ENCODE measurements at places on chromosomes 3 and 15.

DNA sequence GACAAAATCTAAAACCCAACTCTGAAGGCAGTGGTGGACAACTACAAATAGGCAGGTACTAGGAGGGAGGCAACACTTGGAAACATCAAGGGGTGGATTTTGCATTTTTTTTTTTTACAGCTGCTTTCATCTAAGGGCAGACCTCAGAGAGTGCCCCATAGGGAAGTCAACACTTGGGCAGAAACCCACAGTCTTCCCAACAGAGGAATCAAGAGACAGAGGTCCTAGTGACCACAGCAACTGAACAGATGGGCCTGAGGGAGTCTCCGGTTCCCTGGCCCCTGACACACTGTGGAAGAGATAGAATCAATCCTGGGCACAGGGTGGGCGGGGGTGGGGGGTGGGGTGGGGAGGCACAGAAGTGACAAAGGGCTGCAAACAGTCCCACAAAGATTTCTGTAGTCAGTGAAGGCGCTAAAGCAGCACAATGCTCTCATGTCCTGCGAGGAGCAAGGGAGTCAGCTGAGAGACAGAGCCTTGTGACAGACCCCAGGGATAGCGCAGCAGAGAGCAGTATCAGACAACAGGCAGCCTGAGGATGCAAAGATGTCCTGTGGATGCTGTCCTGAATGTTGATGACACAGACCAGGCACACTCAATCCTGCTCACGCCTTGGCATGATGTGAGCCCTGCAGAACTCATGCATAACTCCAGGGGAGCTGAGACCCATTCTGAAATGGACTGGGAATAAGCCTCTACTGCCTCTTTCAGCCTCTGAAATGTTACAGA lies 6.9 kb upstream of the RFTN1 start:
- DNase-seq: no peak

GRCh38 chr3:187792521-187792920 lies 47.3 kb upstream of the BCL6 start:
- DNase-seq: no peak

- DNase-seq: no peak
These were observed 36.0 kb upstream of the ZMAT3 start for GRCh38 chr3:179107617-179108016.

DNA sequence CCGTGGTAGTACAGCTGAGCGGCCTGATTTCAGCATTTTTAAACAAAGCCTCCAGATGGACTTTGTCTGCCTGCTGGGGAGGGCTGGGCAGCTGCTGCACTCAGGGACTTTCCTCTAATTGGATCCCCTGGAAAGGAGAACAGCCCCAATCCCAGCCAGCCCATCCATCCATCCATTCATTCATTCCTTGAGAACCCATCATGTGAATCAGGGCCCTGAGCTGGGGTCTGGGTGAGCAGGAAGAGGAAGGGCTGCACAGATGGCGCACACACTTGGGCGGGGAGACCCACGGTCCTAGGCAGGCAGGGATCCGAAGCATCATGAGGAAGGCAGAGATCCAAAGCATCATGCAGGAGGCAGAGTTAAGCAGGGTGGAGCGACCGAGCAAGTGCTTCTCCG lies 45.7 kb downstream of the TPRA1 start:
- no peak for DNase-seq

DNA sequence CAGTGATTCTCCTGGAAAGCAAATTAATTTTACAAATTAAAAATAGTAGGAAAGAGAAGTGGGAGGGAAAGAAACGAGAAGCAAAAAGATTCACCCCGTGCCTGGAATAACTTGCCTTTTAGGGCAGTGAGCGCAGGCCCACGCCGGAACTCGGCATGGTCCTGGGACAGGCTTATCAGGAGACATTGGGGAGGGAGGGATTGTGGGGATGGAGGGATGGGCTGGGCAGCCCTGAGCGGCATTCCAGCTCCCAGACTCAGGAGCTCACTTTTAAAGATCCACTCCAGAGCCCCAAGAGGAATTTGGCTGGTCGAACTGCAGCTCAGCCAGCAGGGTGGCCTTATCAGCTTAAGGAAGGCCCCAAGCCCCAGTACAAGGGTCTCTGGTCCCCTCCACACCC lies 117.9 kb downstream of the ADCY5 start:
- DNase-seq: no peak

- DNase-seq: no peak
These were observed 8.3 kb downstream of the TADA3 start for GRCh38 chr3:9783954-9784353.

DNA sequence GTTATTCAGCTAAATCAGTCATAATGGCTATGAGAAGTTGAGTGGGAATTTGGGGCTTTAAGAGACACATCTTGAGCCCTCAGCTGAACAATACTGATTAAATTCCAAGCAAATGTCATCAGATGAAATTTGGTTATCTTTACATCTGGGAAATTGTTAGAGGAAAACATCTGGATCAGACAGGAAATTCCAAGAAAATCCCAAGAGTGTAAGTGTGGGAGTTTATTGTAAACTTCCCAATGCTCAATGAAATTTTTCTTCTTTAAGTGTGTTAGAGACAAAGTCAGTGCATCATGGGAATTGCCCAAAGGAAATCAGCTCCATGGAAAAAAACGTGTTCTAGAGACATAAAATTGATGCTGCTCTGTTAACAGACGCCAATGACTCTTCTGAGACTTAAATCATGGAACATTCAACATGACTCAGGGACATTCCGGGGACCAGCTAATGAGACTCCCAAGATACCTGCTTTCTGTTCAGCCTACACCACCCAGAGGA lies 19.8 kb upstream of the DCLK3 start:
- no peak for DNase-seq

- no peak for DNase-seq
These were observed 447.8 kb downstream of the FHIT start for GRCh38 chr3:60803216-60804173.

- DNase-seq: no peak
These were observed 248.8 kb upstream of the ATP11B start for GRCh38 chr3:182544542-182544941.

DNA sequence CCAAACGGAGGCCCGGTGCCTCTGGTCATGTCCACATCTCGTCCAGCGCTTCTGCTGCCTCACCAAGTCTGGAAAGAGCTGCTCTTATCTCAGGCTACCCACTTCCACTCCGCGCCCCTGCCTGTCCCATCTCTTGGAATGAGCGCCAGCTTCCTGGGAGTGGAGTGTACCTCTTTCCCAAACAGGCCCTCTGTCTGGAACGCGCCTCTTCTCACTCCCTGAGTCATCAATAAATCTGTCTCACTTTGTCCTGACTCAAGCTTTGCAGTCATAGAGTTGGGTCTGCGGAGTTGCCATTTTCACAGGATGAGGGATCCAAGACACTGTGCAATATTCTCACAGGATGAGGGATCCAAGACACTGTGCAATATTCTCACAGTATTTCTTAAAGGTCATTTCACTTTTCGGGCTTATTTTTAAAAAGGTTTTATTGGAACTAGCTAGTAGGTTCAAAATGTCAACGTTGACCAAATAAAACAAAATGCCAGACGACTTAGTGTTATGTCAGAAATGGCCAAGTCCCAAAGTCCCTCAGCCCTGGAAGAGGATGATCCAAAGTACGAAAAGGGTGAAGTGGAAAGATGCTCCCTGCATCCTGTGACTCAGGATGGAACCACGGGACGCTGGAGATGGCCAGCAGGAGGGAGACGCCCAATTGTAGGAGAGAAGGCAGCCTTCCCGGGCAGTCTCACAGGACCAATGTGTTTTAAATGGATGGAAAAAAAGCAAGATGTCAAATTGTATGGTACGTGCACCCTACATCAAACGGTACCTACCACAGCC lies 81.1 kb downstream of the CHSY1 start:
- no peak for DNase-seq

- DNase-seq: no peak
These were observed 22.9 kb downstream of the PRR20G start for GRCh38 chr3:127264794-127265514.

DNA sequence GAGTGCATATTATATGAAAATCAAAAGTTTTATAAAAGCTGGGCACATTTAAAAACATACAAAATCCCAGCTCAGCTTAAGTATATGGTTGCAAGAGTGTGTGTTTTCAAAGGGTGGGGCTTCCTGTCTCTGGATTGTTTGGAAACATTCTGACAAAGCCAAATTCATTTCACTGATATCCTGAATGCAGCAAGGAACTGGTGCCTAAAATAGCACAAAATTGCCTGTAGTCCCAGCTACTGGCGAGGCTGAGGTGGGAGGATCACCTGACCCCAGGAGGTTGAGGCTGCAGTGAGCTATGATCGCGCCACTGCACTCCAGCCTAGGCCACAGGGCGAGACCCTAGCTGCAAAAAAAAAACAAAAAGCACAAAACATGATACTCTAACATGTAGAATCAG lies 13.0 kb upstream of the TJP1 start:
- DNase-seq: no peak

- no peak for DNase-seq
These were observed 630.4 kb upstream of the TBL1XR1 start for GRCh38 chr3:177827511-177828207.

- no peak for DNase-seq
These were observed 33.1 kb upstream of the GLCE start for GRCh38 chr15:69127306-69127705.

GRCh38 chr15:27323801-27324200 lies 352.8 kb downstream of the GABRG3 start:
- DNase-seq: no peak

GRCh38 chr3:37096288-37096687 lies 78.1 kb downstream of the LRRFIP2 start:
- DNase-seq: no peak

DNA sequence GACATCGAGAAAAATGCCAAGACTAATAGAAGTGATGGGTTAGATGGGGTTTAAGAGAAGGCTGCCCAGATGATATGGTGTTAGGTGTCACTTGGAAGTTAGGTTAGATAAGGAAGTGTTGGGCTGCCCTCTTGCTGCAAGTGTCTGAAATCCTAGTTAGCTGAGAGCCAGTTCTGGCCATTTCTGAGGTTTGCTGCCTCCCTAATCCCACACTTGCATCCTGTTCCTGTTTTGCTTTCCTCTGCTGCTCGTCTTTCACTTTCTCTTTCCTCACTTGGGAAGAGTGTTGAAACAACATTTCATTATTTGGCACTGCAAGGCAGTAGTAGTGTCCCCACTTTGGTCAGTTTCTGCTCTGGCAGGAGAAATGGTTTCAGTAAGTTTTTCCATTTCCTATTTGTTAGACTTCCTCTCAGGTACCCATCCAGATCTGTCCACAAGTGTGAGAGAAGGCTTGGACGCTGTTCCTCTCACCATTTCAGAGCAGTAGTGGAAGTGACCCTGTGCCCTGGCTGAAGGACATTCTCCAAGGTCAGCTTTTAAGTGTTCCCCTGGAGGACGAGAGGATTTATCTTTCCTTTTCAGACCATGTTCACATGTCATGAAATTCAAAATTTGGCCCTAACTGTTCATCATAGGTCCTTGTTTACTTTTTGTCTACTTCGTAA lies 93.3 kb downstream of the ADAMTSL3 start:
- no peak for DNase-seq

GRCh38 chr3:11095932-11096265 lies 58.4 kb upstream of the HRH1 start:
- DNase-seq: no peak

- DNase-seq: no peak
These were observed 327.0 kb downstream of the FEZF2 start for GRCh38 chr3:62046326-62046725.

DNA sequence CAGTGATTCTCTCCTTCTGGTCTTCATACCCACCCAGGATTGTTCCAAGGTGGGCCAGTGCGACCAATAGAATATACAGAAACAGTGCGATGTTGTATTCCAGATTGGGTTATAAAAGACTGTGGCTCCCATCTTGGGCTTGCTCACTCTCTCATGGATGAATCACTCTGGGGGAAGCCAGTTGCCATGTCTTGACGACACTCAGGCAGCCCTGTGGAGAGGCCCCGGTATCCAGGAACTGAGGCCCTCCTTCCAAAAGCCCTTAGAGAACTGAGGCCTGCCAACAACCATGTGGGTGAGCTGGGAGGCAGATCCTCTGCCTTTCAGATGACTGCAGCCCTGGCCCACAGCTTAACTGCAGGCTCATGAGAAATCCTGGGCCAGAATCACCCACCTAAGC lies 57.2 kb downstream of the SH3GL3 start:
- DNase-seq: no peak

DNA sequence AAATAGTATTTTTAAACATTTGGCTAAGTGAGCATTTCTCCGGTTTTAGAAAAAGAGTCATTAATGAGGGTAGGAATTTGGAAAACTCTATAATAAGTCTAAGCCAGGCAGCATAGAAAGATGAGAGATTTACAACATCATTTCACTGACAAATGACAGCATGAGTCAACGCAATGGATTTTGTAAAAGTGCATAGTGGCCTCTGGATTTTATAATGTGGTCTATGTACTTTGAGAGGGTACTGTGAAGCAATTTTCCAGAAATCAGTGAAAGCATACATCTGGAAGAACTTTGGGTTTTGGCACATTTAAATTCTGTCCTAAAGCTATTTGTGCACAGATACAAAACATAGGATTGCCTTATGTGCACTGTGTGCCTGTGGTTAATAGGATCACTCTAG lies 130.8 kb upstream of the CCNL1 start:
- DNase-seq: no peak

- no peak for DNase-seq
These were observed 55.0 kb upstream of the CTDSPL start for GRCh38 chr3:37806505-37807200.

GRCh38 chr3:136120373-136121348 lies 75.5 kb downstream of the MSL2 start:
- no peak for DNase-seq

- no peak for DNase-seq
These were observed 5.4 kb downstream of the GDPGP1 start for GRCh38 chr15:90239371-90239770.

DNA sequence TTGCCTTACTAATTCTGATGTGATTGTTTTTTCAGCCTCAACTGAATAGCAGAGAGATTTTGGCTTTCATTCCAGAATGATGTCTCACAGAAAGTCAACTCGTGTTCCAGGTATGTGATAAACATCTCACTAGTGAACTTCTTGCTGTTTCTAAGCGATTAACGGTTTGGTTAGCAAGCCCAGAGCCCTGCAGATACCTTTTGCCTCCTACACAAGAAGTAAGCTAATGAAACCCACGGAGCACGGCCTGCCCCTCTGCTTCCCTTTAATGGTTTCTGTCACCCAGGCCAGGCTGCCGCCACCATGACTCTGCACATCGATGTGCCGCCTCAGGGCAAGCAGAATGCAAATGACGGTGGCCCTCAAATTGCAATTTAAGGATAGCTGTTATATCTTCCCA lies 155.9 kb upstream of the ICE2 start:
- DNase-seq: no peak

GRCh38 chr3:159273608-159274007 lies 471.8 kb downstream of the MFSD1 start:
- no peak for DNase-seq

DNA sequence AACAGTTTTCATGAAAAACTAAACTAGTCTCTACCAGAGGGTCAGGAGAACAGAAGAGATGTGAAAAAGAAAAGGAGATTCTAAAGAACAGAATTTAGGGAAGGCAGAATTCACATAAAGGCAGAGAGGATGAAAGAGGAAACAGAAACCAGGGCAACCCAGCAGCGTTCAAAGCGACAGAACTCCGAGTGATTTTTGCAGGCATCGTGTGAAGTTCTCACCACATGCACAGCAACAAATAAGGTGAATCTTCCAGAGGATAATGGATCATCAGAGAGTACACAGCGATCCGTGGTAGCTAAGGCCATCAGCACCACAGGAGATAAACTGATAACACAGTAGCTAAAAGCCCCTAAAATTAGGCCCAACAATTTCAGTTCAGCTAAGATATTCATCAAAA lies 250.8 kb upstream of the THBS1 start:
- no peak for DNase-seq

GRCh38 chr3:23372285-23372684 lies 169.2 kb downstream of the UBE2E2 start:
- DNase-seq: no peak
